CD4-positive, alpha-beta memory T cell (primary cell): ENCODE measurements at places on chromosomes 1 and 21. TPM values are rescaled to one million over a fixed set of nuclear protein-coding genes. Genes with fewer than 3 reads are reported as not detected.

GRCh38 chr1:201639826-201640225 is 100.9 kb downstream of the NAV1 start:
- no peaks in the 10 kb centered on the region for H3K27me3 ChIP-seq
- no peaks in the 10 kb centered on the region for H3K36me3 ChIP-seq
- H3K4me1 ChIP-seq = no peaks in the 10 kb centered on the region
- no peak overlapping the region for H3K27ac ChIP-seq
- no peak overlapping the region for H3K4me3 ChIP-seq

GRCh38 chr1:119779869-119780356 is 11.2 kb upstream of the HMGCS2 start:
- no peaks in the 10 kb centered on the region for H3K27me3 ChIP-seq
- DNase-seq = no peak
- no peak overlapping the region for H3K4me3 ChIP-seq
- no peaks in the 10 kb centered on the region for H3K4me1 ChIP-seq
- no peaks in the 10 kb centered on the region for H3K36me3 ChIP-seq

- H3K27me3 ChIP-seq = no peaks in the 10 kb centered on the region
- peaks cover 15% of the 10 kb centered on the region for H3K4me1 ChIP-seq
- H3K4me3 ChIP-seq = no peak overlapping the region
These were observed 6.1 kb downstream of the CCNL2 start for GRCh38 chr1:1393014-1393413.

MTARC1 gene
- total RNA-seq = not detected

GRCh38 chr21:37525810-37526209 is 159.2 kb downstream of the DYRK1A start:
- H3K4me3 ChIP-seq = no peak overlapping the region
- no peaks in the 10 kb centered on the region for H3K4me1 ChIP-seq
- H3K27me3 ChIP-seq = peaks cover 4% of the 10 kb centered on the region

- DNase-seq = no peak
- H3K27me3 ChIP-seq = no peaks in the 10 kb centered on the region
- no peak overlapping the region for H3K4me3 ChIP-seq
- H3K36me3 ChIP-seq = no peaks in the 10 kb centered on the region
These were observed 48.9 kb upstream of the TENT5C start for GRCh38 chr1:117556976-117557375.

GRCh38 chr1:21705303-21705980 is 36.3 kb upstream of the RAP1GAP start:
- no peak overlapping the region for H3K27ac ChIP-seq
- no peak for DNase-seq
- no peak overlapping the region for H3K4me3 ChIP-seq
- H3K4me1 ChIP-seq = no peaks in the 10 kb centered on the region
- H3K27me3 ChIP-seq = no peaks in the 10 kb centered on the region
- H3K36me3 ChIP-seq = peaks cover 62% of the 10 kb centered on the region
